NCI-H2107 (cell line): ENCODE measurements at places on chromosomes 6 and 20.

GRCh38 chr6:30216096-30216495 lies 2.9 kb upstream of the TRIM26 start:
- DNase-seq, result no peak

- no peak for DNase-seq
Measured at GRCh38 chr6:151948002-151948743, 140.7 kb downstream of the ESR1 start.

GRCh38 chr6:90249458-90249857 lies 47.2 kb downstream of the BACH2 start:
- DNase-seq, result no peak

GRCh38 chr6:21045135-21045700 lies 511.0 kb downstream of the CDKAL1 start:
- DNase-seq, result no peak

- no peak for DNase-seq
Measured at GRCh38 chr6:34242252-34243130, 5.8 kb downstream of the HMGA1 start.

- no peak for DNase-seq
Measured at GRCh38 chr20:54914995-54915394, 439.6 kb downstream of the DOK5 start.

DNA sequence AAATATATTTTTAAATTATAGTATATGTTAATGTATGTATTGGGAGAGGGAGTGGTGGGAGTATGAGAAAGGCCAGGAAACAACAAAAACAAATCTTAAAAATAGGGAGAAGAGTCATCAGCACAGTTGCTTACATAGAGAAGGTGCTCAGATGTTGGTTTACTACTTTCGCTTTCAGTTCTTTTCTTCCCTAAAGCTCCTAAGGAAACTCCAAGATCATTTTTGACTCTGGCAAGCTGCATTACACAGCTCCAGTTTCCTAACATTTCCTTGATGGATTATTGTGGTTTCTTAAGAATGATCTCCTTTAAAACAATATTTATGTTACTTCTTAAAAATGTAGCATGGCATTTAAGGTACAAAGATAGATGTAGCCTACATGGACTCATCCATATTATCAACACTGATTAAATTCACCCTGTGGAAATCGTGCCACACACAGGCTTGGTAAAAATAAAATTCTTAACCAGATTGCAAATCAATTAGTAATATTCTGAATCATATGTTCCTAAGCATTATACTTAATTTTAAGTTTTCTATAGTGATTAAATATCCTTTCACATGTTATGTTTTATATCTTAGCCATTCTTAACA lies 118.0 kb upstream of the MAN1A1 start:
- DNase-seq, result no peak

- no peak for DNase-seq
Measured at GRCh38 chr6:34664256-34664971, 32.2 kb downstream of the ILRUN start.

- no peak for DNase-seq
Measured at GRCh38 chr6:111894272-111894671, 21.0 kb upstream of the FYN start.

GRCh38 chr20:38249536-38250310 lies 10.8 kb downstream of the KIAA1755 start:
- no peak for DNase-seq

DNA sequence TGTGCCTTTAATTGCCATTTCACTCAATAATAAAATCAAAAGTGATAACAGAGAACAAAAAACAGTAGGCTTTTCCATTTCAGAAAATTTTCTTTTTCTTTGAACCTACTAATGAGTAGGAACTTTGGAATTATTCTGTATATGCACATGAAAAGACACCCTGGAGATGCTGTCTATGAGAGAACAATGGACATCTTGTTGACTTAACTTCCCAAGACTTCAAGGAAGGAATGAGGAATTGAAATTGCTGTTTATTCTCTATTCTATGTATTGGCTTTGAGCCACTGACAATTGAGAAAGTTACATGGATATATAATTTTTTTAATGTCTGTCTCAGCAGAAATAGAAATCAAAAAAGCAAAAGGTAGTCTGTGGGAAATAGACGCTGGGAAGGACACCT lies 98.6 kb upstream of the PCSK2 start:
- no peak for DNase-seq

DNA sequence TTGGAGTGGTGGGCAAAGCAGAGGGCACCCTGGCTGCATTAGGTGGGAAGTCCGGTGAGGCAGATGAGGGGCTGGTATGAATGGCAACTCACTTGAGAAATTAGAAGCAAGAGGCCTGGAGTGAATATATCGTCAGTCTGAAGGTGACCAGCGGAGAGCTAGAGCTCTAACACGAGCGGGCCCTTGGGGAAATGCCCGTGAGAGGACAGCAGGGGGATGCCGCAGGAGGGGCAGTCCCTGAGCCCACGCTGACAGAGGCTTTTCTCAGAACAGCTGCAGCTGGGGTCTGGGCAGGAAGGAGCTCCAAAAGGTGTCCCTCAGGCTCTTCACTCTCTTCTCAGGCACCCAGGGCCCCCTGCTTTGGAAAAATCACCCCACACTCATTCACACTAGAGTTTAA lies 32.0 kb upstream of the CD93 start:
- no peak for DNase-seq

DNA sequence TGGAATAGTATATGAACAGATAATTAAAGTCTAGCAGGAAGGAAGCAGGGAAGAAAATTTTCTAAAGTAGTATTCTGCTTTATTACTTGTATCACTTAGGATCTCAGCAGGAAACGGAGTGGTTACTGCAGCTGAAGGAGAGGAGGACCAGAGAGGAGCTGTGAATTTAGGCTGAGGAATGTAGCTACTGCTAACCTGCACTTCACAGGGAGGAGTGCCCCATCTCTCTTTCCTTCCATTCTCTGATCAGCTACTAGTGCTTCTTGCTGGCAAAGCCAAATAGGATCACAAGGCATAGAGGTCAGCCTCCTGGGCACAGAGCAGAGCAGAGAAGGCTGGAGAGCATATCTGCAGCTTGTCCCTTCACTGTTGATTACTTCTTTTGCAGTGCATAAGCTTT lies 205.3 kb upstream of the ASCC3 start:
- no peak for DNase-seq

GRCh38 chr6:129659590-129660345 lies 50.2 kb downstream of the ARHGAP18 start:
- DNase-seq, result no peak

DNA sequence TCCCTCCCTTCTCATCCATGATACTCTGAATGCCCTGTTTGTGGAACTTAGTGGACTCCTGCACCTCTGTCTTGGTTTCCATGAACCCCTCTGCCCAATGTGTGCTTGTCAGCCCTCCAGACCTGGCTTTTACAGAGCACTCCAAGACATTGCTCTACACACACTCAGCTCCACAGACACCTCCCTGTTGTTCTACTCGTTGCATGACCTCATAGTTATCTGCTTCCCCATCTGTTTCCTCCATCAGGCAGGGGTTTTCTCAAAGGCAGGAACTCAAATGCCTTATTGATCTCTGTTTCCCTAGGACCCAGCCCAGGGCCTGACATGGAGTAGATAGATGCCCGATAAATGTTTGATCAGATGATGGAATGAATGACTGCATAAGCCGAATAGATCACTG lies 13.3 kb downstream of the PLCG1 start:
- DNase-seq, result no peak

DNA sequence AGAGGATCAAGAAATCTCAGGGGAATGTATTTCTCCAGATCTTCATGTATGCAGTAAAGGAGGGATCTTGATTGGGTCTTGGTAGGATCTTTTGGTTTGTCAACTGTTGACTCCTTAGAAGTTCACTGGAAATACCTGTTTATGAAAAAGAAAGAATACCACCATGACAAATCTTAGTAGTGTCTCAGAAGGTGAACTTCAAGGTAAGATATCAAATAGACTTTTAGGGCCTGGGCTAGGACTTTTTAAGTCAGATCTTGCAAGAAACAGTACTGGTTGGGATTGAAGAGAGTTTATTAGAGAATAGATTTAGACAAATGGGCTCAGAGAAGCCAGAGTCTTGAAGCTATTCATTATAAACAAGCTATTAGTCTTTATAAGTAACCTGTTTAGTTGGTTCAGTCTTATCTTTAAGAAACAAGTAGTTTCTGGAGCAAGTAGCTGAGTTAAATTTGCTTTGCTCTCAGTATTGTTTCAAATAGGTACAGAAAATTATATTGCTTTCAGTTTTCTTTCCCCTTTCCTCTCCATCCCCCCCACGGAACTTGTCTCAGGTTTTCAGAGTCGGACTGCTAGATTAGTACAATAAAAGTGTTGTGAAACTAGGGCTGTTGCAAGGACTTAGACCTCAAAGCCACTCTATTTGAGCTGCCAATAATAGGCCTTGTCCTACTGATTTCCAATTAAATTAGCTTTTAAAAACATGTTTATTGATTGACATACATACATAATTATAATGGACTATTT lies 529.1 kb upstream of the CITED2 start:
- DNase-seq, result no peak

DNA sequence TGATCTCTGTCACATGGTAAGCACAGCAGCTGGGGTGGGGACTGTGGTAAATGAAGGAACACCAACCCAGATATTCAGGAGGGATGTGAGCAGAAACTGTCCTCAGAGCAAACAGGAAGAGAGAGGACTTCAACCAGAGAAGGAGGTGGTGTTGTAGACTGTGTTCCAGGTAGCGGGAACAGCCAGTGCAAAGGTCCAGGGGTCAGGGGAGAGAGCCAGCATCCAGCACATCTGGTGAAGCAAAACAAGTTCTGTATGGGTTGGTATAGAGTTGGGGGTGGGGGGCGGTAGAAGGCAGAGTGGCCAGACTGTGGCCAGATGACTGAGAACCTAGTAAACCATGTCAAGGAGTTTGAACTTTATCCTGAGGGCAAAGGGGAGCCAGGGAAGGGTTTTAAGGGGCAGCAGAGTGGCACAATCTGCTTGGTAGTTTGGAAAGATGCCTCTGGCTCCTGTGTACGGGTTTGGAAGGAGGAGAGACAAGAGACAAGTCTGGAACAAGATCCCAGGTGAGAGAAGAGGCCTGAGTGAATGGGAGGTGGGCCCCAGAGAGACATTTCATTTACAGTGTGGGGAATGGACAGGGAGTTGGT lies 27.8 kb upstream of the TTPAL start:
- no peak for DNase-seq

DNA sequence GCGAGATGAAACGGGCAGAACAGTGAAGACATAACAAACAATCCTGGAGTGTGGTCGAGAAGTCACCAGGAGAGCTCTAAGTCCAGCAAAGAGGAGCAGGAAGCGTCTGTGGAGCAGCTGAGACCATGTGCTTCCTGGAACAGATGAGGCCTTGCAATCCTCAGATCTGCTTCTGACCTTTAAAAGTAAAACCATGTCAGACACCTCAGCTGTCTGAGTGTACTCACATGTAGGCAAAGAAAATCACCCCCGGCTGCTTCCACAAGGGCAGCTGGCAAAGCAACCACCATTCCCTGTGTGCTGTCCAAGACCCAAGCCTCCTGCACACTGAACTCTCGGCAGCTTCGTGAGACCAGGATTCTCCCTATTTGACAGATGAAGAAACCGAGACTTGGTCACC lies 76.6 kb downstream of the EDN3 start:
- no peak for DNase-seq

- no peak for DNase-seq
Measured at GRCh38 chr6:117328500-117328899, 63.1 kb downstream of the VGLL2 start.

GRCh38 chr6:131629651-131630050 lies 1.6 kb upstream of the MED23 start:
- DNase-seq, result no peak

DNA sequence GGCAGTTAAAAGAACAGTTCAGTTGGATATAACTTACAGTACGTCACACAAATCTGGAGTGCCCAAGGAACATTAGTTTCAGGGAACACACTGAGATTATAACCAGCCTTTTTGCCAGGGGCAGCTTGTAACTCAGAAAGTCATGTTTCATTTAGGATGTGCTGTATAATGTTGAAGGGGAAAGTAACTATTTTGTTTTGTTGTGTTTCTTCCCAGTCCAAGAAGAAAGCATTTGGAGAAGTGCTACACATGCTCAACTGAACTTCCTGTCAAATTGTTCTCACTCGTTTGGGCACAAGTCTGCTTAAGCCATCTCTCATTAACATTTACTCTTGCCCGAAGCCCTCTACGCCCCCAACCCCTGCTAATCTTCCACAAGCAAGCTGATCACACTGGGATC lies 157.9 kb downstream of the BTBD9 start:
- DNase-seq, result no peak

- no peak for DNase-seq
Measured at GRCh38 chr6:30508890-30509736, 19.8 kb downstream of the HLA-E start.

- DNase-seq, result no peak
Measured at GRCh38 chr6:143652841-143653331, 24.9 kb upstream of the PHACTR2 start.

DNA sequence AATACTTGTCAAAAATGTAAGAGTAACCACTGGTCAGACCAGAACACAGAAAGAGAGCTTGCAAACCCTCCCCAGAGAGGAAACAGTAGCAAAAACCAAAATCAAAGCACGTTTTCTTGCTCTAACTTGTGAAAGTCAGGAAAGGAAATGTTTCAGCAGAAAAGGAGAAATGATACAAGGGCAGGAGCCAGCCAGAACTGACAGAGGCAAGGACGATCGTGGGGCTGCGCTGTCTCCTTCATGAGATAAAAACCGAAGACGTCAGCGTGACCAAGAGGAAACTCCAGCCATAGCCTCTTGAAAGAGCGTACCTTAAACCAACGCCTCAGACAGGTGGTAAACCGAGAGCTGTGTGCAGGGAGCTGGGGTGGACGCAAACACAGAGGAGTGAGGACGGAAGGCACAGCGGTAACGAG lies 27.5 kb downstream of the LAMA5 start:
- no peak for DNase-seq

DNA sequence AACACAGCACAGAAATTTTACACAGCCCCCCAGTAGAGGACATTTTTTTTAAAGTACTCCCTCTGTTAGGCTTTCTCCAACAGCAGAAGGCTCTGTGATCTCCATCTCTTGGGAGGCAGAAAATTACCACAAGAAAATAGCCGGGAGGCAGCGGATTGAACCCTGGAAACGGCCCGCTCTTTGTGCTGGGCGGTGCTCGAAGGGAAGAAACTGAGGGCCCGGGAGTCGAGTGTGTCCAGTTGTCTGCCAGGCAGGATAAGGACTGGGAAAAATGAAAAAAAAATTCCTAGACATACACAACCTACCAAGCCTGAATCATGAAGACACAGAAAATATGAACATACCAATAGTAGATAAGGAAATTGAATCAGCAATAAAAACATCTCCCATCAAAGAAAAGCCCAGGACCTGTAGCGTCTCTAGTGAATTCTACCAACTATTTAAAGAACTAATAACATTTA lies 31.5 kb downstream of the POM121L2 start:
- no peak for DNase-seq

DNA sequence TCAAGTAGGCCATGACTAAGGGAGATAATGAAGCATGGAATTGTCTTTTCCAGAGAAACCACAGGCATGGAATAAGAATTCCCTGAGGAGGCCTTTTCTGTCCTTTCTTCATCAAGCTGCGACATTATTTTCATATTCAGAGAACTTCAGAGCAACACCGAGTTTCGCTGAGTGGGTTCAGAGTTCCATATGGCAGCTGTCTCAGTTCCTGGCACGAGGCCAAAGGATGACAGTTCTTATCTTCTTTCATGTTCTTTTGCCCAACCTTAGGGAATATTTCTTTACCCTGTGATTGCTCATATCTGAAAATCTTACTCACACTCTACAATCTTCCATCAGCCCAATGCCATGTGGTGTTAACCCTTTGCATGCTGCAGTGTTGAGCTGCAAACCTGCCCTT lies 135.3 kb upstream of the BMP2 start:
- DNase-seq, result no peak

- DNase-seq, result no peak
Measured at GRCh38 chr6:136499370-136499769, 50.9 kb downstream of the MAP7 start.
